NCI-H1105 treated with DMSO at 0.1 percent for 48 hours (cell line): ENCODE measurements at places on chromosomes 5 and 9.

DNA sequence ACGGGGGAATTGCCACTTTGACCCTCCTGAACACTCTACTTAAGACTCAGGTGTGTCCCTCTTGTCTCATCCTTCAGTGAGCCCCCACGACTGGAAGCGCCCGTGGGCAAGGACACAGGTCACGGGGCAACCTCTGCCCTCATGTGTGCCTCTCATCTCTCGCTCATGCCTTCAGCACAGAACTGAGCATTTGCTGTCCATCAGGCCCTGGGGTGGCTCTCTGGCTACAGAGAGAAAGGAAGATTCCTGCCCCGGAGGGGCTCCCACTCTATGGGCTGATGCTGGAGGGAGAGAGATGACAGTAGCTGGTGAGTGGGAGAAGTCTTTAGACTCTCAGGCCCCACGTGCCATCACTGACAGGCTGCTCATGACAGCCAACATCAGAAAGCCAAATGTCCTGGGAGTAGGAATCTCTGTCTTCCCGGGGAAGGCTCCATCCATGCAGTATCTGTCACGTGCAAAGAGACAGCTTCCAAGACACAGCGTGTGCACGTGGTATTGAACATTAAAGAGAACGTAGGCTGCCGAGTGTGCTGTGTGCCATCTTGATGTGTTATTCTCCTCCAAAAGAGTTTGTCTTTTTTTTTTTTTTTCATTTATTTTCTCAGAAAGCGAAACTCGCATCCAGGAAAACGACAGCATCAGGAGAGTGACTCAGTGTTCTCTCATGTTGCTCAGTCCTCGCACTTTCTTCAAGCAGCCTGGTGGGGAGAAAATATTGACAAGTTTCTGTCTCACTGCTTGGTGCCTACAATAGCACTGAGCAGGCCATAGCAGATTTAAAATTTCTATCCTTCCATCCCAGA, 190.5 kb downstream of the GAS1 start:
- DNase-seq, result no peak

GRCh38 chr5:161420521-161420920, 126.0 kb downstream of the GABRB2 start:
- DNase-seq, result no peak

- DNase-seq, result no peak
Measured at GRCh38 chr9:93613791-93614190, 37.4 kb downstream of the PHF2 start.

DNA sequence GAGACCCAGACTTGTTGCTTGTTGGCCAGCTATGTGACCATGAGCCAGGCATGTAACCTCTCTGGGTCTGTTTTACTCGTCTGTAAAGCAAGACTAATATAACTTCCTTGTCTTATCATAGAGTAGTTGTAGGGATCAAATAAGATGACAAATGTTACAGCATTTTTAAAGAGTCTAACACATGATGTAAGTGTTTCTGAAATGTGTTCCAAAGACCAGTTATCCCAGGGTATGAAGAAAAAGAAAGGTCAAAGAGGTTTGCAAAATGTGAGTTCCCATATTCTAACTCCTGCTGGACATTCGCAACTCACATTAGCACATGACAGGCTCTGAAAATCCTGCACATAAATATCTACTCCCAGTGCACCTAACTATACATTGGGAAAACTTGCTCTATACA, 28.5 kb upstream of the MATR3 start:
- DNase-seq, result no peak

DNA sequence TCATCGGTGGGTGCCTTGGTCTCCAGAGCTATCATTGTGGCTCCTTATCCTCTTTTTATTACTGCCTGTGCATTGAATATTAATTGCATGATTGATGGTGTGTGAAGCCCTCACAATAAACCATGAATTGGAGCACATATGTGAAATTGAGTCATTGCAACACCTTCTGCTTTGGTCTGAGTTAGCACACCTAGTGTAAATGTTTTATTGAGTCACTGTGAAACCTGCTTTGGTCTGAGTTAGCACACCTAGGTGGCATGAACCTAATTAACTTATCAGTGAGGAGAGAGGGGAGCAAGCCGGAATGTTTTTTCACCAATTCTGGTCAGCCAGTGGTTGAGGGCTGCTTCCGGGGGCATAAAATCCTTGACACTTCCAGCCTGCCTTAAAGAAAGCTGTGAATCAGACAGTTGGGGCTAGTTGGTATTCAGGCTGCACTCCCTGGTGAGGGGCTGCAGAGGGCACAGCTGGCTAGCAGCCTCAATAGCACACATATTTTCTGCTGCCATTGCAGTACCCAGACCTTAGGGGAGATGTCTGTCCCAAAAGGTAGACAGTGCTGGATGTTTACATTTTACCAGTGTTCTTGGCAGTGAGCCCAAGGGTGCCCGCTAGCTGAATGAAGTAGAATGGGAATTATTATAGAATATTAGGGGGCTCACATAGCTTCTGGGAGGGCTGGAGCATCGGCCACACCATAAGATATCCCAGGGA, 76.5 kb upstream of the GOLM1 start:
- DNase-seq, result peak; percentile 83

GRCh38 chr5:147860641-147861025, 17.9 kb upstream of the SCGB3A2 start:
- DNase-seq, result peak; percentile 35
